ENCODE measurements at places on chromosomes 1 and 21. TPM values are rescaled to one million over a fixed set of nuclear protein-coding genes. Genes with fewer than 3 reads are reported as not detected.
A peak's percentile ranks its signal among the peaks of the same experiment; 100 is the strongest.

DNA sequence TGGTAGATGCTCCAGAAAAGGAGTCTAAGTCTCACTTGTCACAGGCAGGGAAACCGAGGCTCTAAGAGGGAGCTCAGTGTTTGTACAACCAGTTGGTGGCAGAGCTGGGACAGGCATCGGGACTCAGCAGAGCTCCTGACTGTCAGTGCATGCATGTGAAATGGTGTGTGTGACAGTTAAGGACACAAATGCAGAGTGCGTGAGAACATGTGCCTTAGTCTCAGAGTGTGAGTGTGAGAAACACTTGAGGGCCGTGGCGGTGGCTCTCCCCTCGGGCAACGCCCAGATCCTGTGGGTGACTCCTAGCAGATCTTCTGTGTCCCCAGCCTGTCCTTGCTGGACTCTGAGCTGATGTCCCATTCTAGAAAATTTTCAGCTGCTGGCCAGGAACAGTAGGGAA lies 362.6 kb downstream of the MATN1 start:
- DNase-seq = no peak

DNA sequence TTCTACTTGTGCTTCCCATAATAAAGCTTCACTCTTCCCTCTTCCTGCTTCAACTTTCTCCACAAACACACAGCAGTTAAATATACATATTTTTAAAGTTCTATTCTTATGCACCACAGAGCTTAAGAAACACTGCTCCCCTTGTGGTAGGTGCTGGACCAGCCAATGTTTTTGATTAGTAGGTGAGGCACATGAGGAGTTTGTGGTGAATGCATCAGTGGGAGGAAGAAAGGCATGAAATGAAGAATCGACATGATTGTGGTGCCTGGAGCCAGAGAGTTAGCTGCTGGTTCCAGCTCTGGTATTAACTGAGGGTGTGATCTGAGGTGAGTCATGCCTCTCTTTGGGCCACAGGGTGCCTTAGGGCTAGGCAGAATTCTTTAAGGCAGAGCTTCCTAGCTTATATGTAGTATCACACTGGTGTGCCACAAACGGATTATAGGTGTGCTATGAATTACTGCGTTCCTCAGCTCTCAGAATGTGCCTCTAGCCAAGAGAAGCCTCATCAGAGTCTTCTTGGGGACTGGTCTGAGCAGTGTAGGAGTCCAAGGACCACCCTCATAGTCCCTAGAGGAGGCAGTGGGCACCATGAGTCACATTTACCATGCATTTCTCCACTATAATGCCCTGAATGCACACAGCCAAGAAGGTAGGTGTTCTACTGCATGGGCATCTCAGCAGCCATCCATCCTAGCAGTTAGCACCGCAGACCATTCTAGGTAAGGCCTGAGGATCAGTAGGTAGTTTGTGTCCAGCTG lies 97.4 kb upstream of the SGIP1 start:
- DNase-seq = peak; percentile 90

The KCNK2 gene
- total RNA-seq = 0.80 TPM

DNA sequence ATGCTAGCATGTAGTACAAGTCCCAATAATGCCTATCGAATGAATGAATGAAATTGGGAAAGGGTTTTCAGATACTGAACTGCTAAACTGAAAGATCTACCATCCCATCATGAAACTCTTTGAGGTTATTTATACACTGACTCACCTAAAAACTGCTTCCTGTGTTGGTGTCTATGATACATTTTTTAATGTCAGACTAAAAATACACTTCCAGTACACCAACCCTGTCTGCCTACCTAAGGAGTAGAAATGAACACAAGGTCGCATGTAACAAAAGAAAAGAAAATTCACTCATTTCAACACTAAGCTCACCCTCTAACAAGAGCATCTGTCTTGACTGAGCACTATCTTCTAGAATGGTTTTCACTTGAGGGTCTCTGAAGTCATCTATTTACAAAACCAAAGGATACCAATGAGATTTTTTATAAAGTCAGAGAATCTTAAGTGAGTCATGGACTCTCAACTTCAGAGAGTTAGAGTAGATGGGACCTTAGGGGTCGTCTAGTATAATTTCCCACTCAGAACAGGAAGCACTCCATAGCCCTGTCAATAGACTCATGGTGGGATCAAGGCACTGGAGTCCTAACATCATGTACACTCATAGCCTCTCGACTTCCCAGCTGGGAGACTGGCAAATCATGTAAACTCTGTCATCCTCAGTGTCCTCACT lies 53.4 kb downstream of the WLS start:
- DNase-seq = peak; percentile 33

DNA sequence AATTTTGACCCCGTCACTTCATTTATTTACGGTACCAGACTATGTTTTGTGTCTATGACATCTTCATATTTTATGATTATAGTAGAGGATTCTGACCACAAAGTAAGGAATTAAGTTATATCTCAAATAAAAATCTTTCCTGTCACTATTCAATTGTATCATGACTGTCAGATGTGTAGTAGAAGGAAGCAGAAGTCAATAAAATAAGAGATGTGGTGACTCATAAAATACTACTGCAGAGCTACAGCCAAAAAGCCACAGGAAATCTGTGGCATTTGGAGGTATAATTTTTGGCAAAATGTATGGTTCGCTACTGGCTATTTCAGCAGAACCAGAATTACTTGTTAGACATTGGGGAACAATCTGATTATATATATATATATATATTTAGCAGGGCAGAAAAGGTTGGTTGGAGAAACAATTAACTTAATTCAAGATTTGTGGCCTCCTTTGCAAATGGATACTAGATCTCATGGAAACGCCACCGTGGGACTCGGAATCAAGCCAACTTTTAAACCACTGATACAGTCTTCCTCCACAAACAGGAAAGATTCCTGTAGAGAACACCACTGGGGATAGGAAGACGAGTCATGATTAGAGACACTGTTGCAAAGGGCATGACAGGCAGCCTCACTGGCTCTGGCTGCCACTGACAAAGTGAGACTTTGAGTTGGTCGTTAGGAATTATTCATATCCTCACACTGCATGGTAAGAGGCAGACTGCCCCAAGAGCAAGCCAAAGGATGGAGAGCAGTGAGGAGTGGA lies 5.1 kb downstream of the FCRL2 start:
- peak; percentile 64 for DNase-seq

The PADI3 gene
- total RNA-seq = 0.09 TPM

- DNase-seq = no peak
These were observed 18.4 kb upstream of the FOXO6 start for GRCh38 chr1:41342774-41343355.

- no peak for DNase-seq
These were observed 105.8 kb upstream of the EDN2 start for GRCh38 chr1:41590331-41590730.

The SLC6A17 gene
- total RNA-seq = 0.60 TPM

GRCh38 chr1:37323486-37324377 lies 150.6 kb upstream of the ZC3H12A start:
- peak; percentile 16 for DNase-seq

DNA sequence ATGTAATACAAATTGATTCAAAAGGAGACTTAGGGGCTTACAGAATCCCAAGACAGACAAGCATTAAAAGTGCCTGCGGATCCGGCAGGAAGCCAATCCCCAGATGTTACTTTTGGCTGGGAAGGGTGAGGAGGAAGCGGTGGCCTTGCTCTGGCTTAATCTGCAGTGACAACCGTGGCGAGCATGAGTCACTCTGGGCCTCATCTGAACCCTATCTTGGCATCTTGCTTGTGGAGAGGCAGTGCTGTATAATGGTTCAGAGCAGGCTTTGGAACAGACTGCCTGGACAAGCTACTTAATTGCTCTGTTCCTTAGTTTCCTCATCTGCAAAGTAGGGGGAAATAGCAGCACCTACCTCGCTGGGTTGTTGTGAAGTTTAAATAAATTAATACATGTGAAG lies 74.1 kb downstream of the XCL2 start:
- DNase-seq = peak; percentile 95

DNA sequence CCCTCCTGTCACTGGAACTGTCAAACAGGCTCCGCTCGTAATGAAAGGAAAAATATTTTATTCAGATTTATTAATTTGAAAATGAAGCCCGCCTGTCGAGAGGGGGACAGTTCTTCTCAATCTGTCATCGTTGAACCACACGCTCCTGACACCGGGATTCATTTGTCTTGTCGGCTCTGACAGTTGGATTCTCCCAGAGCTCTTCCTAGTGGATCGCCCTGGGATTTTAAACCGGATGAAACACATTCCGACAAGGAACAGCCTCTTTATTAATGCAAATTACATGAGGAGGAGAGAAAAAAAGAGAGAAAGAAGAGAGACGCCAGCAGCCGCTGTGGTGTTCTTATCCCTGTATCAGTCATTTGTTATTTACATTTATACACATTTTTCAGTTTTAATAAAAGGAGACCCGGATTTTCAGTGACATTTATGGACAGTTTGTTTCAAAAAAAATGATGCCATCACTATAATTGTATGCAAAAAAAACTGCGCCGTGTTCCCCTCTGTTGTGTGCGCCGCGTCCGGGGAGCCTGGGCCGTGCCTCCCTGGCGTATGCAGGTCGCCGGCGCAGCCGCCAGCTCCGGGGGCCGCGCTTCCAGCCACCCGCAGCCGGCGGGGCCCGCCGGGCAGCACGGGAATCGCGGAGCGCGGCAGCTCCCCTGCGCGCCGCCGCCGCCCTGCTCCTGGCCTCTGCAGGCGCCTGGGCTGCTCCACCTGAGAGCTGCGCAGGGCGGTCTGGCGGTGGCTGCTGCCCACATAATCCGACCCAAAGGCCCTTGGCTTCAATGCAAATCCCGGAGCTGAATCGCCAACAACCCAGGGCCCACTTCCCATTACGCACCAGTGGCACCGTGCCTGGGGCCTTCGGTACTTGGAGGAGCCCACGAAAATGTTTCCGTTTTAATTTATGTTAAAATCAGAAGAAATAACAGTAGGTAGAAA lies 237.9 kb upstream of the PBX1 start:
- DNase-seq = peak; percentile 51

DNA sequence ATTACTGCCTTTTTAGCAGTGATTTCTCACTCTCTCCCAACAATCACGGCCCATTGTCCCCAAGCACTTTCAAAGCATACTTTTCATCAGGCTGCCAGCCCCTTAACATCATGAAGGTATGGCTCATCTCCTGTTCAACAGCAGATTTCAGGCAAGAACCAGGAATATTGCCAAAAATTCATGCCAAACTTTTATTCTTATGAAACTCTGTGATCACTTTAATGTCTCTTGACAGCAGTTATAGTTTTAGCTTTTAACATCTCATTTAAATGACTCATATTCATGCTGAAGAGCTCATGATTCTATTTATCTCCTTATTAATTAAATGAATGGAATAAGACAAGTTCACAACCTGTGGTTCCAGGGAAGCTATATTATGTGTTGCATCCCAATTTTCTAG lies 235.1 kb downstream of the GRIK1 start:
- no peak for DNase-seq

All from Daoy (cell line).